Foreskin fibroblast (primary cell): ENCODE measurements at places on chromosomes 6 and 20.
A peak's percentile ranks its signal among the peaks of the same experiment; 100 is the strongest.

DNA sequence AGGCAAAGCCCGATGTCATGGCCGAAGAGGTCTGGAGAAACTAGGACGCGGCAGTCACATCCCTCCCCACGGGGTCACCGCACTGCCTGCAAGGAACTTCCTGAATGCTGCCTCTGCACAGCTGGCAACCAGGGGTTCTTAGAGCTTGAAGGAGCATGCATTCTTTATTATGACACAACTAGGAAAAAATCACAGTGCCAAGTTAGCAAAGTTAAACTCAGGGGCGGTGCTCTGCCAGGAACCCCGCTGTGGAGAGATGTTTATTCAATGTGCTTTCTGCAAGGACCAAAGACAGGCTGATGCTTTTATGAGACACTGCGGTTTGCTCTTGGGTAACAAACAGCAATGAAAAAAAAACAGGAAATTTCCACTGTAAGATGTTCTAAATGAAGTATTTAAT lies 287.3 kb upstream of the FOXQ1 start:
- peak; percentile 93 for DNase-seq

GRCh38 chr6:33410711-33411631 lies at the start of gene PHF1:
TSS of gene PHF1 (plus strand) at chr6:33411014. CDS start at chr6:33412264, 1,250 bp downstream.
- DNase-seq: peak; percentile 91

- no peak for DNase-seq
These were observed 79.1 kb downstream of the LRRC1 start for GRCh38 chr6:53873922-53874321.

DNA sequence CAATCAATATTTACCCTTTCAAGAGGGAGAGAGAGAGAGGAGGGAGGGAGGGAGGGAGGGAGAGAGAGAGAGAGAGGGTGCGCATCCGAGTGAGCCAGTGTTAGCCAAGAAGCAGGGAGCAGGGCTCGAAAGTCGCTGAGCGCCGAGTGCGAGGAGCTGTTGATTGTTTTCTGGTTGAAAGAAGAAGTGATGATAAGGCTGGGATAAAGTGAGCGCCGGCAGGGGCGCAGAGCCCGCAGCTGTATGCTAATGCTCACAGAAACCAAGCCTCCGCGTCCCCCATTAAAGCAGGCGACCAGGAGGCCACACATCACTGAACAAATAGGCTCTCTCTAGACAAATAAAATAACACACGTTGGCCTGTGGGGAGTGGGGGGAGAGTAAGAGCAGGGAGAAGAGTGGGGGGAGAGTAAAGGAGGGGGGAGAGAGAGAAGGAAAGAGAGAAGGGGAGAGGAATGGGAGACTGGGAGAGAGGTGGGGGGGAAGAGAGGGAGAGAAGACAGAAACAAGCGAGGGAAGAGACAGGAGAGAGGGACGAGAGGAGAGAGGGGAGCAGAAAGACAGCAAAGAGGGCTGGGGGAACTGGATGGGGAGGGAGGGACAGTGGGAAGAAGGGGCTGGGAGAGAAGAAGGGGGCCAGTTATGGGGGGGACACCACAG lies 5.0 kb upstream of the INSM1 start:
- DNase-seq: no peak

GRCh38 chr6:5095236-5095635 lies 10.1 kb downstream of the PPP1R3G start:
- DNase-seq: peak; percentile 58

DNA sequence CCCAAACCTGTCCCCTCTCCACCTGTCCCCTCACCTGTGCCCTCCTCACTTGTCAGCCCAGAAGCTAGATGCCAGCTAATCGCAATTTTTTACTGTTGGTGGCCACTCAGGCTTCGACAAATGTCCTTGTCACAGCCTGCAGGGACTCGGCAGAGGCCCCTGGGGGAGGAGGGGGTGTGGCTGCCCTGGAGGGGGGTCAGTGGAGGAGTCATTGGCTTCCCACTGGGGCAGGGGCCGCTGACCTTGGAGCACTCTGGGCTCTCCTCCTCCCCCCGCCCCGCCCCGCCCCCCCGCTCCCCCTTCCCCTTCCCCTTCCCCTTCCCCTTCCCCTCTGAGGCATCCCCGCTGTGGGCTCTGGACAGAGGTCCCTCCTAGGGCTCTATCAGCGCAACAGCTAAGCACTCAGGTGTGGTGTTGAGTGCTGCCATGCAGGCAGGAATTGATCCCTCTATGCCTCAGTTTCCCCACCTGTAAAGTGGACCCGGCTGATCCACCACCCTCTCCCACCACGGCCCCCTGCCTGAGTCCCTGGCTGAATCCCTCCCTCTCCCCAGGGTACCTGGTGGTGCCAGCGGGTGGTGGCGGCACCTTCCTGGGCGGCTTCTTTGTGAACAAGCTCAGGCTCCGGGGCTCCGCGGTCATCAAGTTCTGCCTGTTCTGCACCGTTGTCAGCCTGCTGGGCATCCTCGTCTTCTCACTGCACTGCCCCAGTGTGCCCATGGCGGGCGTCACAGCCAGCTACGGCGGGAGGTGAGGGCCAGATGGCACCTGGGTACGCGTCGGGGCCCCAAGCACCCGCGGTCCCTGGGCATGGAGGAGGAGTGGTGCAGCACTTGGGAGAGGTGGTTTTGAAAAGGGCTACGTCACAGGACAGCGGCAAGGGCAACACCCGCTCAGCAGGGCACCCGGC lies 23.8 kb downstream of the SLCO4A1 start:
- no peak for DNase-seq

GRCh38 chr6:88574651-88575050 lies 388.8 kb downstream of the RNGTT start:
- DNase-seq: no peak

GRCh38 chr6:114740547-114740946 lies 397.7 kb upstream of the HS3ST5 start:
- peak; percentile 45 for DNase-seq
